Activated CD4-positive, alpha-beta T cell treated with anti-CD3 and anti-CD28 coated beads, Interleukin-2, amount 10 ng/mL, durations not matched to agents 7 days and 5 days (primary cell): ENCODE measurements at places on chromosomes 6 and 20.
A peak's percentile ranks its signal among the peaks of the same experiment; 100 is the strongest.

DNA sequence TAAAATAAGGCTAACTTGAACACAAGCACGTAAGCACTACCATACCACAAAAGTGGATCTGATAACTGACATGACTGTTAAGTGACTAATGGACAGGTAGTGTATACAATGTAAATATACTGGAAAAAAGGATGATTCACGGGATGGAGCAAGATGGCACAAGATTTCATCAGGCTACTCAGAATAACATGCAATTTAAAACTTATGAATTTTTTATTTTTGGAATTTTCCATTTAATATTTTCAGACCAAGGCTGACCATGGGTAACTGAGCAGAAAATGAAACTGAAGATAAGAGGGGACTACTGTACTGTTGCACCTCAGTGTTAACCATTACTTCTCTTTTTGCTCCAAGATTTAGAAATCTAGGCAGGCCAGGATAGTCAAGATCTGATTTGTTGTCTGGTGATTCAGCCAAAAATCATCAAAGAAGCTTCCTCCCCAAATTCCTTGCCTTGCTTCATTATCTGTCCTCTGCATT lies 45.4 kb downstream of the TPBG start:
- no peak for DNase-seq

GRCh38 chr6:14518515-14519217 lies 401.1 kb downstream of the CD83 start:
- DNase-seq, result no peak

DNA sequence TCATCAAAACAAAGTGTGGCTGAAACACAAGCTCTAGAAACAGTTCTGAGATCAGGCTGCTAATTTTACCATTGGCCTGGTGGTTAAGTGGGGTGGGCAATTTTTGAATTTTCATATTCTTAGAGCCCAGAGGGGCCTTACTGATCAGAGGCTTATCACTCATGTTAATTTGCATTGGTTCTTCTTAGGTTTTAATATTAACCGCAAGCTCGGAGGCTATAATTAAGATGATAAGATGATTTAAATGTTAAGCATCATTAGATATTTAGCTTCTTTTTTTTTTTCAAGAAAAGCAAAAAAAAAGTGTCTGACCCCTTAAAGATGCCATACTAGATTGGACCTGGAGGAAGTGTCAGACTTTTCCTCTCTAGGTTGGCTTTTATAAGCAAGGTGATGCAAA lies 8.4 kb upstream of the POPDC3 start:
- DNase-seq, result no peak

GRCh38 chr6:43275801-43276576 lies 22.1 kb upstream of the SLC22A7 start:
- peak; percentile 60 for DNase-seq

DNA sequence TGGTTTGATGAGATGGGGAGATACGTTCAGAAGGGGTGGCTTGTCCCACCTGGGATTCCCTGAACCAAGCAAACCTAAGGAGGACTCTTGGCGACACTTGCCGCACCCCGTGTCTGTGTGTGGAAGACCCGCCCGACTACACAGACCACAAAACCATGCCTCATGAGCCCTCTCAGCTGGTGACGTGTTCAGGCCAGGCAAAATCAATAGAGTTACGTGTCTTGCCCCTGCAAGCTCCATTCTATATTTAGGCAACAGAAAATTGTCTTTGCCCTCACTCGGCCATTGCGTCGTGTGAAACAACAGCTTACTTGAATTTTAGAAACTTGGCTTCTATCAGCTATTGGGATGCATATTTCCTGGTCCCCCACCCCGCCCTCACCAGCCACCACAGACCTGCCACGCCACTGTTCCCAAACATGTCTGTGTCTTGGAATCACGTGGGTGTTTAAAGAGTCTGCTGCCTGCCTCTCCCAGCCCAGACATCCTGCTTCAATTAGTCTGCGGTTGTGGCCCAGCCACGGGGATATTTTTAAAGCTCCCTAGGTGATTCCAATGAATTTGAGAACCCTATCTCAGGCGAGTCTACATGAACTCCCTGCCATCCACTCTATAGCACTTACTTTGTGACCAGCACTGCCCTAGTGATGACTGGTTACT lies 279.2 kb upstream of the EXOC2 start:
- no peak for DNase-seq

DNA sequence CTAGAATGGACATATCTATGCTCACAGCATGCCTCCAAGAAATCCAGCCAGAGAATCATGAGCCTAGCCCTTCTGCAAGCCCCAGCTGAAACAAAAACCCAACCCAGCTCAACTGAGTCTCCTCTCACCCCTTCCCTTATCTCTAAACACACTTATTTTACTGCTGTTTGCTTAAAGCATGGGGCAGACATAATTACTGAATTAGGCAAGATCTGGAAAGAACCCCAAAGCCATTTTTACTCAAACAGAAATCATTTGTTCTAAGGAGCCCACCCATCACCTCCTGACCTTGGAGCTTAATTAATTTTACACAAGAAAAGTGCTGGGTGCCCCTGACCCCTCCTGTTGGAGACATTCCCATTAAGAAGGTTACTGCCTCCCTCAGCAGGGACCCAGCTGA lies 291.6 kb downstream of the MAFB start:
- DNase-seq, result no peak

DNA sequence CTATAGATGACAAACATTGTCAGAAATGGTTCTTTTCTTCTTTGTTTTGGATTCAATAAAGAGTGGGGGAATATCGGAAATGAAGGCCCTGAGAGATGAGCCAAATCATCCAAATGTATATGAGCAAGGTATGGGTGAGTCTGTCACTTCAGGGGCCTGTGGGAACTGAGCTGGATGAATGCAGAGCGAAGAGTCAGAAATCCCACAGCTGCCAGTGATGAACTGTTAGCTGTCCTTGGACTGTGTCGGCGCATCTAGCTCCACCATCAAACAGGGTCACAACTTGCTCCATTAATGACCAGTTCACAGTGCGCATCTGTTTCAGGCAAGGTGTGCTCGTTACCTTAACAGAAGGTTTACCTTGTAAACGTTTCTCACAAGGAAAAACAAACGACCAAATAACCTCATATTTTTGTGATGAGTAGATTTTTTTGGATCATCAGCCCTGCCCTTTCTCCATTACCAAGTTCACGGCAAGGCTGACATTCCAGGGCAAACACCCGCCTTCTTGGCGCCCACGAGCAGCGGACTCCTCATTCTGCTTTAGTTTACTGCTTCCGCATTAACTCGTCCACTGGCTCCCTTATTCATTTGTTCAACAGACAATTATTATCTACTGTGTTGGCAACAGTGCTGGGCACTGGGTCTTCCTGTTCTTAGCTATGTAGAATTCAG lies 15.0 kb upstream of the CCN6 start:
- no peak for DNase-seq

GRCh38 chr6:5053038-5053437 lies 32.1 kb upstream of the PPP1R3G start:
- no peak for DNase-seq

- no peak for DNase-seq
These were observed 32.7 kb upstream of the SLC9A8 start for GRCh38 chr20:49779972-49780371.

DNA sequence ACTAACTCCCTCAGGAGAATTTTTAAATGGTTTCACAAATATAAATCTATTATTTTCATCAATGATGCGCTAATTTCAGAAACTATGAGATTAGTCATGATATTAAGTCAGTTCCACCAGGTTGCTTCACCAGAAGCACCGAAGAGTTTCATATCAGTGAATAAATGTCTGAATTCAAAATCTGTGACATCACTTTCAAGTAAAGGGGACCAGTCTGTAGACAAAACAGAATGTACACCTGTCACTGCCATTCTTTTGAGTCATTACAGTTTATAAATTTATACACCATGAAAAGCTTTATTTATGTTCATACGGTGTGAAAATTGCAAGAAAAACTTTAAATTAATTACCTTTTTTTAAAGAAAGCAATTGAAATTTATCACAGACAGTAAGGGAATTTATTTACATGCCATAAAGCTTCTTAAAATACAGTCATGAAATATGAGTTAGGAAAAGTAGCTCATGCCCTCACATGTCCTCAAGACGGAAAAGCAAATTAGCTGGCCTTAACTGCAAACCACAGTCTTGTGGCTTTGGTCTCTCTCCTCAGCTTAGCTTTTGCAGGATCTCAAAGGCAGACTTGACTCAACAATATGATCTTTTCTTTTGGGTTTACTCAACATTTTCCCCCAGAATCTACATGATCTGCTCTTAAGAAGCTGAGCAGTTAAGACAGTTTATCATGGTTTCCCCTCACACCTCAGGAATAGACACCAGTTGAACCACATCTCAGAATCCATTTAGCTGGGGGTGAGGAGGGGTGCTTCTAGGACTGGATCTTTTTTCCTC lies 177.7 kb upstream of the MCHR2 start:
- no peak for DNase-seq

DNA sequence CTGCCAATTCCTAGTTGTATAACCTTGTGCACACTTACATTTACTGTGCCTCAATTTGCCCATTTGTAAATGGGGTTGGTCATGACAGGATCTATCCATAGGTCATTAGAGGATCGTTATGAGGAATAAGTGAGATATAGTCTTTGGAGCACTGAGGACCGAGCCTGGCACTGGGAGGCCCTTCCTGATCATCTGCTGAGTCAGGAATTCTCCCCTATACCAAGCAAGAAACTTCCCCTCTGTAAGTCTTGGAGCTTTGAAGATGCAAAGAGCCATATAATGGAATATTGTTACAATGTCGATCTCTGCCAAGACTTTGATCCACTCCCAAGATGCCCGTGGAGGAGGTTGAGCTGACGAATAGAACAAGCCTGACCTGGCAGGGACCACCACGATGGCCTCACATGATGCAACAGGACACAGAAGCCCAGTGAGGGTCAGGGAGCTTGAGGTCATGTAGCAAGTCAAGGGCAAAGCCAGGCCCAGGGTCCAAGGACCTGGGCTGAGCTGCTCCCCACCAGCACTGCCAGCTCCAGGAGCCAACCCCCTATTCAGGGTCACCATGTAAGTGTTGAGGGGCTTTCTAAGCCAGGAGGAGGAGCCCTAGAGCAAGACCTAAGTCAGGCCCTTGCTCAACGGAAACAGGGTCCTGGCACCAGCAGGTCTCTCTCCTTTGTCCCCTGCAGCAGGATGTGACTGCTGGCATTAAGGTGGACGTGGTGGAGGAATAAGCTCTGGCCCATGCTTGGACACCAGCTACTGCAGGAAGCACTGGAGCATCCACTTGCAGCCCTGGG lies 16.7 kb downstream of the PDRG1 start:
- DNase-seq, result no peak

DNA sequence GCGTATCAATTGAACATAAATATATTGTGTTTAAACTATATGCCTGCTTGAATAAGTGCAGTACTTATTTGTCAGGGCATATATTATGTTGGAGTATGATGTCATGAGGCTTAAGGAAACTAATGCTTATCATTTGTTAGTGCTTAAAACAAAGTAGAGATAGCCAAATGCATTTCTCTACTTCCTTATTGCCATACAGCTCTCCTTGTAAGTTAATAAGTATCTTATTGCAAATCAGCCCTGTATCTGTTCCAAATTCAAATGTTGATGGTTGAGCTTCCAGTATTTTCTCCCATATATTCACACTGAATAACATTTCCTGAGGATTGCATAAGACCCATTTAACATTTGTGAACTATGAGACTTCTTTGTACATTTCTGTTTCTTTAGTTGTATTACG lies 57.8 kb downstream of the CARMIL1 start:
- DNase-seq, result no peak

DNA sequence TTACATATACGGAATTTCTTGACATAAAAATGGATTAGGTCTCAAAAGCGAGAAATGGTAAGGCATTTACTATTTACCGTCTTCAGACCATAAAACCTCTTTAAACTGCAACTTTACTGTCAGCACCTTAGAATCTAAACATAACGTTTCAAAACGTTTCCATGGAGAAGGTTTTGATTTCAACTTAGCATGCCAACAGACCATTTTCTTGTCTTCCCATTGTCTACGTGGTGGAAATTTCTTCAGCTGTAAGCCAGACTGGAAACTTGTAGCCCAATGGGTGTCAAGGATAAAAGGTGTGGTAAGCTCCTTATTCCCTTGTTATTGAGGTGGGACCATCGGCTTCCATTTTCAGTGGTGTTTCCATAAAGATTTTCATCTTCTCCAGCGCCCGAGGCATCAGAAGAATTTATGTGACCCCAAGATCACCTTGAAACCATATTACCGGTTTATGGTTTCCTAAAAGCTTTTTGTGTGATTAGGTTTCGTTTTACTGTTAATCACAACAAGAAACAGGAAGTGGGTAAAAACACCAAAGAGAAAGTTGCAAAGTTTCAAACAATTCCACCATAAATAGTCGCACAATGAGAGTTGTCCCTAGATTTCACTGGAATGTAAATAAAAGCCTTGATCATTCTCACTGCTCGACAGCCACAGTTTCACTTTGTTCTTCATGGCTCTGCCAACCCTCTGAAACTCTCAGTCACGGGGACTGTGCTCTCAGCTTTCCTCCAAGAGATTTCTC lies 63.0 kb upstream of the CD2AP start:
- DNase-seq, result peak; percentile 53

DNA sequence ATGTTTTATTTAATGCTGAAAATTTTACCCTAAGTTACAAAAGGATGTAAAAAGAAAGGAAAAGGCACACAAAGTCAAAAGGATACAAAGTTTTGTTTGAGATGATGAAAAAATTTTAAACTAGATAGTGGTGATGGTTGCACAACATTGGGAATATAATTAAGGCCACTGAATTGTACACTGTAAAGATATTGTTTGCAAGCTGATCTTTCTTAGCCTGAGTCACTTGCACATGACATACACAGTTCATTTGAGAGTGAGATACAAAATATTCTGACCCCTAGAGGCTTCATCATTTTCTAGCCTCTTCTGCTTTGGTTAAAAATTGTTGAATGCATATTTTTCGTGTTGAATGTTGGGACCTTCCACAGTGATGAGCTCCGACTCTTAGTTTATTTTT lies 462.6 kb downstream of the HDGFL1 start:
- DNase-seq, result no peak

GRCh38 chr6:23826572-23826971 lies 299.4 kb upstream of the NRSN1 start:
- no peak for DNase-seq

DNA sequence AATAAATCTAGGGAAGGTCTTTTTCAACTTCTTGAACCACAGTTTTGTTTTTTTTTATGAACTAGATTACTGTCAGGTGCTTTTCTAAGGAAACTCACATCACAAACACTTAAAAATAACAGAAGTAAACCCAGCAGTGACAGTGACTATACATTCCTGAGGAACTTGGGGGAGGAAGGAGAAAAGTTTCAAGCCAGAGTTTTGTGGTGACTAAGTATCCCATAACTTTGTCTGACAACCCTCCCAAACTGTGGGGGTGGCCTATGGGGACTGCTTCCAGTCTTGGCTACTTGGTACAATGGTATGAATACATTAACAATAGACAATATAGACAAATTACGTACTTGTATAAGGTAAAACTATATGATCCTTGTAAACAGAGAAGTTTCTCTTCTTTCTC lies 202.5 kb upstream of the MAN1A1 start:
- DNase-seq, result no peak

GRCh38 chr6:1736346-1737105 lies 126.8 kb downstream of the FOXC1 start:
- DNase-seq, result no peak
